ENCODE measurements at places on chromosomes 3 and 15.

GRCh38 chr15:84079885-84080777 lies 155.4 kb upstream of the GOLGA6L4 start:
- peak; percentile 30 for DNase-seq

GRCh38 chr3:195258449-195259153 lies 12.4 kb downstream of the XXYLT1 start:
- DNase-seq, result peak; percentile 25

GRCh38 chr3:46690798-46691197 lies 2.7 kb downstream of the ALS2CL start:
- DNase-seq, result no peak

- no peak for DNase-seq
These were observed 19.8 kb downstream of the MEGF11 start for GRCh38 chr15:66233487-66234415.

GRCh38 chr3:185645596-185646381 lies 59.7 kb downstream of the SENP2 start:
- DNase-seq, result no peak

DNA sequence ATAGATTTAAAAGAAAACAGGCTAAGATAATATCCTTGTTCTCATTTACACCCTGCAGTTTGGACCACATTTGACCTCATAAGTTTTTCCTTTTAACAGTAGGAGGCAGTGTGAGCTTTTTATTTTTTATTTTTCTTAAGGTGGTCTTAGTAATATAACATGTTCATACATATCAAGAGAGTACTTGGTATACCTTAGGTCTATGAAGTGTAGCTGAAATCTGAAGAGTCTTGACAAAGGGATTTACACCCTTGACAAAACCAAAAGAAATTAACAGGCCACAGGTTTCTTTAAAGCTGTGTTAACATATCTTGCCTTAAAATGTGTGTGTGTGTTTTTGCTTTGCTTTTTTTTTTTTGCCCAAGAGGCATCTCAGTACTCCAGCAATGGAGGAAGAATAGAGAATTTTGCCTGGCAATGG lies 3.2 kb downstream of the RAP2B start:
- DNase-seq, result peak; percentile 66

- DNase-seq, result no peak
These were observed 99.9 kb downstream of the CD47 start for GRCh38 chr3:107990926-107991325.

DNA sequence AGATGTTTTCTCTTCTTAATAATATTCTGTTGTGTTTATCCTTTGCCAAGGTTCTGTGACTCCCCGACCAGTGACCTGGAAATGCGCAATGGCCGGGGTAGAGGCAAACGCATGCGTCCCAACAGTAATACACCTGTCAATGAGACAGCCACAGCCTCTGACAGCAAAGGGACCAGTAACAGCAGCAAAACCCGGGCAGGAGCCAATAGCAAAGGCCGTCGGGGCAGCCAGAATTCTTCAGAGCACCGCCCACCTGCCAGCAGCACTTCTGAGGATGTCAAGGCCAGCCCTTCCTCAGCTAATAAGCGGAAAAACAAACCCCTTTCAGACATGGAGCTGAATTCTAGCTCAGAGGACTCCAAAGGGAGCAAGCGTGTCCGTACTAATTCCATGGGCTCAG lies 101.5 kb downstream of the RBPMS2 start:
- no peak for DNase-seq

DNA sequence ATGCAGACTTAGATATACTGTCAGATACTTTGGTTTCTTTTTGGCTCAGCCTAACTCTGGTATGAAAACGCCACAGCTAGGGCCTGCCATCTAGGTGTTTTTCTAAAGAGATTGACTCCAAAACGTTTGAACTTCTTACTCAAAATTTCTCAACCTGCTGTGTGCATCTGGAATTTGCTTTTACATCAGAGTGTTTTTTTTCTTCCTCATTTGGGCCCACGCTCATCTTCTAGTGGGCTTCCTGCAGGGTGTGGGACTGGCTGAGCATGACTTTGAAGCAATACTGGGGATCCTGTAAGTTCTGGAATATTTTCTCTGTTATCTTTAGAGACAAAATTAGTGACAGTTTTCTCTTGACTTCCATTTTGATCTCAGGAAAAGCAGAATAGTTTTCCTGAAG lies 117.8 kb downstream of the NR1D2 start:
- no peak for DNase-seq

- DNase-seq, result no peak
These were observed 49.7 kb upstream of the POMGNT2 start for GRCh38 chr3:43155464-43156121.

- no peak for DNase-seq
These were observed 516.1 kb upstream of the NAALADL2 start for GRCh38 chr3:174342941-174343501.

DNA sequence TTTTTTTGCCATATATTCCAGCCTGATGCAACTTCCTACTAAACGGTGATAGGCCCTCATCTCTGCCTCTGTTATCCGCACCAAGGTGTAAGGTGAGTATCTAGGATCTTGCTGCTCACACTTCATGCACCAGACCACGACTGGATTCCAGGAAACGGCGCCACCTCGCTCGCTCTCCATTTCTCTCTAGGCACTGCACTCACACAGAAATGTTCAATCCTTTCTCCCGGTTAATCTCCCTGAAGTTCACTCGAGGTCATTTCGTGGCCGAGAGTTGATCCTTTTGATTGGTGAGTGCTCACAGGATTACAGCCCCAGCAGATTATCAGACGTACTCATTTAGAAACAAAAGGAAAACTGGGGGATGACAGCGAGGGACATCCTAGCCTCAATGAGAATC lies 28.1 kb downstream of the MCF2L2 start:
- no peak for DNase-seq

DNA sequence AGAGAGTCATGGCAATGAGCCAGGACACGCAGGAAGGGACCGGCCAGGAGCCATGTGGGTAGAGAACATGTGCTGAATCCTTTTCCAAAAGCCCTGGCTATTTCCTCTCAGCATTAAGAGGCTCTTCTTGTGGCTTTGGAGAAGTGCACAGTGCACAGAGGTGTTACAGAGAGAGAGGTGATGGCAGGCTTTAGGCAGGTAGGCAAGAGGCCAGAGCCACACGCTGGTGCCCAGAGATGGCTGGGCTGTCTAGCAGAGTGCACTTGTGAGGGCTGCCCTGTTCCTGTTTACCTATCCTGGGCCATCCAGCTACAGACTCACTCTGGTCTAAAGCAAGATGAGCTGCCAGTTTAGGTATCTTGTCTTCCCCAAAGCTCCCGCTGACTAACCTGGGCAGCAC lies 402.6 kb downstream of the OCA2 start:
- DNase-seq, result no peak

- DNase-seq, result peak; percentile 8
These were observed 585 bp downstream of the KIF23 start for GRCh38 chr15:69414701-69415167.

GRCh38 chr3:197256836-197257444 lies 41.5 kb downstream of the DLG1 start:
- DNase-seq, result peak; percentile 37

DNA sequence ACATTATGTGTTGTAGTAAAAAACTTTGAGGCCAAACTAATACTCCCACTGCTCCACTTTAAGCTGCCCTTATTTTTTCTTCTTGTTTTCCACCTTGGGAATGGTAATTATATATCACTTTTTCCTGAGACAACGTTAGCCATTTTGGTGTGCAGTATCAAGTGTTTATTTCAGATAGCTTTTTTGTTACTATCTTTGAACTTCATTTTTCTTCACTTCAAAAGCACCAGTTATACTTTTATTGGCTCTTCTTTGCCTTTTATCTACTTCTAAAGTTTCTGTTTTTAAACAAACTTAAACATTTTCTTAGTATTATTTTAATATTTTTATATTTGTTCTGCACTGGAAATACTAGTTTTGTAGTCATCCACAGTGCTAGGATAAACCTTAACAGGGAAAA lies 6.5 kb downstream of the TOPAZ1 start:
- no peak for DNase-seq

- DNase-seq, result no peak
These were observed 54.5 kb upstream of the MEX3B start for GRCh38 chr15:82100111-82100929.

DNA sequence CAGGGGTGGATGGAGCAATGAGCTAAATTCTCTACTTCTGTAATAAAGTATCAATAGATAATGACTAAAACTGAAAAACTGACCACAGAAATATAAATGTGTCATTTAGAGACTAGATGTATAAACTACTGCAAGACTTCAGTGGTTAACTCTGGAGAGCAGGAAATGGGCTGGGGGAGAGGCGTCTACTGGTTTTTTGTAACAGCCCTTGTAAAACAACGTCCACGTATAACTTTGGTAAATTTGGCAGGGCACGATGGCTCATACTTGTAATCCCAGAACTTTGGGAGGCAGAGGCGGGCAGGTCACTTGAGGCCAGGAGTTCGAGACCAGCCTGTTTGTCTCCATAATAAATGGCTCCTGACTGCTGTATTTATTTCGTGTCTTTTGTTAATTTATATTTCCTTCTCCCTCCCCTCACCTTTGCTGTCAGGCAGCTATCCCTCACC lies 12.5 kb downstream of the RAB27A start:
- peak; percentile 53 for DNase-seq

GRCh38 chr15:33310481-33311311 lies at the start of gene RYR3:
Gene RYR3, plus strand, starts transcription at chr15:33310967. Its CDS starts 79 bp downstream, at chr15:33311046.
- no peak for DNase-seq

GRCh38 chr3:143119974-143120715 lies 574 bp downstream of the CHST2 start:
- DNase-seq, result peak; percentile 27

DNA sequence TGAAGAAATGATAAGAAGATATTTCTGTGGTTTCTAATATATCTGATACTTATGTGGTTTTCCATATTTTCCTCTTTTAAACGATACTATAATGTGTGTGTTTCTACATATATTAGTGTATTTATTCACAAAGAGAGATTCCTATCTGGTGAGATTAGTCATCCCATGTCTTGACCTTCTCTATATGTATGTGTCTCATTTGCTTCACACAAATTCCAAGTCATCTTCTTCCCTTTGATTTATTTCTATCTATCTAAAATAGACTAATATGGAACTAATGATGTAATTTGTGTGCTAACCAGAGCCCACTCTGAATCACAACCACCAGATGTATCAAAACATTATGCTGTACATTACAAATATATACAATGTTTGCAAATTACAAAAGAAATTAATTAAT lies 154.7 kb upstream of the KCNMB2 start:
- no peak for DNase-seq

GRCh38 chr3:94734206-94734605 lies 671.3 kb downstream of the NSUN3 start:
- no peak for DNase-seq

DNA sequence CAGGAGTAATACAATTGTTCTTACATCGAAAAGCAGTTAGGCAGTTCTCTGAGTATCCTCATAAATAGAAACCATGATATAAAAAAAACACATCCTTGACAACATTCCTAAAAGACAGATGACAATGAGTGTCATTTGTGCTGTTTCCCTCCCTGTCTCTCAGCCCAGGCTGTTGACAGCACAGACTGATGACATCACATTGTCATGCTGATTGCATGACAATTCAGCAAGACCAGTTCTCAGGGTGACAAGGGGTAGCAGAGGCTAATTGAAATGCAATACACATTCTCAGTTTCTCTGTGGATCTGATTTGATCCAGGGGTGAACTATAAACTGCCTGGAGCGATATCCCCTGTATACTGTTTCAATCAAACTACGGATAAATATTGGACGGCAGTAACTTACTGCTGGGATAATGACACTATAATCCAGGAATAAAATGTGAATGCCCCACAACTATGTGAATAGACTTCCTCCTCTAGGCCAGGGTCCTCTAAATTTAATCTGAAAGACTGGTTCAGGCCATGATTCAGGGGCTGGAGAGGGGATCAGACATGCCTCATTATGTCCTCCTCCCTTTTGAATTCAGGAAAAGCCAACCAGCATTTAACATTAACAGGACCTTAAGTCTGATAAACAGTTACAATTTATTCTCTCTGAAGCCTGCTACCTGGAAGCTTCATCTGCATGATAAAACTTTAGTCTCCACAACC lies 16.7 kb upstream of the EIF1B start:
- no peak for DNase-seq

DNA sequence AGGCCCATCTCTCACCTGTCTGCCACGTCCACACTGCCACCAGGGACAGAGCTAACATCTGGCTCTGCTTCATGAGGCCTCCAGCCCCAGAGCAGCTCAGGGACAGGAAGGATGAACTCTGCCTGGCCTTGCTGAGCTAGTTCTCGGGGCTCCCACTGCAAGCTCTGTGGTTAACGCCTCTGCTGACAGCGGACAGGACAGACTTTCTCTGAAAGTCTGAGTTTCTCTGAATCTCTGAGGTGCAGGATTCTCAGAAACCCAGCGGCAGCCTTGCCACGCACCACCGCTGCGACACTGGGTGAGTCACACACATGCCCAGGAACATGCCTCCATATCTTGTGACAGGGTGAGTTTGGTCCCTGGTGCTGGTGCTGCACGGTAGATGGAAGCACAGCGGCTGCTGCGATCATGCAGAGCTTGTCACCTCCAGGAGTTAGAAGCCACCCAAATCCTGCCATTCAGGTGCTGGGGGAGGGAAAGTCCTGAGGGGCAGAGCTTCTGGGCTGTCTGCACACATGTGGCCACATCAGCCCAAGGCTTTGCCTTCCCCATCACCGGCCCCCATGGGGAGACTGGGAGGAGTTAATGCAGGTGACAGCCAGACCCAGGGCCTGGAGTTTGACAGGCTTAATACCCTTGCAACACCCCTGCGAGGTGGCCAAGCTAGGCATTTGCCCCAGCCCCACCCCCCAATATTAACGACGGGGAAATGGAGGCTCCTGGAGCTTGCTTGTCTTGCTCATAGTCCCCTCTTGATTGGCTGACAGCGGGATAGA lies 267.0 kb downstream of the PLCL2 start:
- peak; percentile 77 for DNase-seq
